ENCODE measurements at places on chromosomes 16 and 17.

- no peak for DNase-seq
These were observed 25.2 kb downstream of the CD300A start for GRCh38 chr17:74491626-74492025.

- DNase-seq = no peak
These were observed 119.1 kb downstream of the IRF8 start for GRCh38 chr16:86018071-86018470.

DNA sequence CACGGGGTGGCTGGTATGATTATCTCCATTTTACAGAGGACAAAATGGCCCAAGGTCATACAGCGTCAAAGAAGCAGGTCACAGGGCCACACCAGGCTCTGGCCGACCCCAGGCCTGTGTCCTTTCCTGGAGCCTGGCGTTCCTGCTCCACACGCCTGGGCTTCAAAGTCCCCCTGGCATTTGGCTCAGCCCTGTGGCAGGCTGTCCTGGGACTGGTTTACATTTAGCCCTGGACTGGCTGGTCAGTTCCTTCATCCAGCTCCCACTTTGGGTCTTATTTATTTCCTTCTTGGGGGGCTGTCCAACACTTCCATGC is 15.3 kb downstream of the TBX2 start:
- no peak for DNase-seq

GRCh38 chr16:56931271-56931891 is 561 bp upstream of the HERPUD1 start:
- DNase-seq = no peak

DNA sequence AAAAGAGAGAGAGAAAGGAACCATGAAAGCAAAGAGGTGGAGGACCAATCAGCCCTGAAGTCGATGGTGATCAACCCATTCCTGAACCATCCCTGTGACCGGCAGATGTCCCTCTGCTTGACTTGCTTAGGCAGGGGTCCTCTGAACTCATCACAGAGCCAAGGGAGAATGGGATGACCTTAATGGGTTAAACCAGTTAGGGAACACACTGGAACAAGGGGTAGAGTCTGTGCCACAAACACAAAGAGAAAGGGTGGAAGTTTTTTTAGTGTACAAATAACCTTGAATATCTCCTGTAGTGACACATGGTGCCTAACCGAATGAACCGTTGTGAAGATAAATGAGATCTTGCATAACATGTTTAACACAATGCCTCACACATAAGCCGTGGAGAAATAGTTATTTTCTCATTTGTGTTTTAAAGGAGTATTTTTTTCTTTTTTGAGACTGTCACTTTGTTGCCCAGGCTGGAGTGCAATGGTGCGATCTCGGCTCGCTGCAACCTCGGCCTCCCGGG is 11.2 kb downstream of the NAA60 start:
- DNase-seq = no peak

DNA sequence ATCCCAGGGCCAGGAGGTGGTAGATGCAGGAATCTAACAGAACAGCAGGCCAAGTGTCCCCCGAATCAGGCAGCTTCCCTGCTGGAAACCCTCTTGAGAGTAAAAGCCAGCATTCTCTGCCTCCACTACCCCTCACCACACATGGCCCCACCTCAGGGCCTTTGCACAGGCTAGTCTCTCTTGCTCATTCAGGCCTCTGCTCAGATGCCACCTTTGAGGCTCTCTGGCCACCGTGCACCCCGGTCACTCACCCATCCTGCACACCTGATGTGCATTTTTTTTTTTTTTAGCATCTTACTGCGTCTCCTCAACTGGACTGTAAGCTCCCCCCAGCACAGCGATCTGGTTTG is 34.5 kb upstream of the GSE1 start:
- no peak for DNase-seq

All from left lung (tissue), 14 donors.